Mesothelial cell of epicardium (in vitro differentiated cells): ENCODE measurements at places on chromosomes 16 and 17. TPM values are rescaled to one million over a fixed set of nuclear protein-coding genes. Genes with fewer than 3 reads are reported as not detected.

The CFAP97D1 gene
- total RNA-seq, result 0.07 TPM in 1 of 3 replicates, not detected in the others

The NPIPA8 gene
- 0.38 to 0.93 TPM (median 0.60 TPM) in 3 replicates for total RNA-seq

The SPPL2C gene
- not detected in 3 replicates for total RNA-seq

The PNMT gene
- 1.7 to 2.1 TPM (median 1.7 TPM) in 3 replicates for total RNA-seq

The ITGAX gene
- not detected in 3 replicates for total RNA-seq

The SLC35G6 gene
- total RNA-seq, result not detected in 3 replicates

- no peaks in the 10 kb centered on the region for H3K27me3 ChIP-seq
- H3K4me1 ChIP-seq, result peaks cover 14% of the 10 kb centered on the region
- DNase-seq, result no peak
- no peak overlapping the region for H3K27ac ChIP-seq
- H3K4me3 ChIP-seq, result no peak overlapping the region
Observed at GRCh38 chr17:61611323-61611722, 20.3 kb upstream of the NACA2 start.

GRCh38 chr16:1551166-1551565, 17.7 kb downstream of the TMEM204 start:
- no peak for DNase-seq
- peaks cover 23% of the 10 kb centered on the region for H3K36me3 ChIP-seq
- H3K27me3 ChIP-seq, result no peaks in the 10 kb centered on the region
- H3K4me3 ChIP-seq, result no peak overlapping the region
- H3K27ac ChIP-seq, result no peak overlapping the region
- no peaks in the 10 kb centered on the region for H3K4me1 ChIP-seq

- H3K27me3 ChIP-seq, result no peaks in the 10 kb centered on the region
- H3K4me3 ChIP-seq, result no peak overlapping the region
- H3K4me1 ChIP-seq, result peaks cover 19% of the 10 kb centered on the region
- peaks cover 2% of the 10 kb centered on the region for H3K36me3 ChIP-seq
- no peak overlapping the region for H3K27ac ChIP-seq
Observed at GRCh38 chr16:8943001-8943763, 20.5 kb downstream of the USP7 start.

GRCh38 chr17:73744411-73744810, 100.2 kb upstream of the SDK2 start:
- H3K4me1 ChIP-seq, result peaks cover 4% of the 10 kb centered on the region
- DNase-seq, result no peak
- H3K4me3 ChIP-seq, result no peak overlapping the region
- H3K27me3 ChIP-seq, result peaks cover 50% of the 10 kb centered on the region

DNA sequence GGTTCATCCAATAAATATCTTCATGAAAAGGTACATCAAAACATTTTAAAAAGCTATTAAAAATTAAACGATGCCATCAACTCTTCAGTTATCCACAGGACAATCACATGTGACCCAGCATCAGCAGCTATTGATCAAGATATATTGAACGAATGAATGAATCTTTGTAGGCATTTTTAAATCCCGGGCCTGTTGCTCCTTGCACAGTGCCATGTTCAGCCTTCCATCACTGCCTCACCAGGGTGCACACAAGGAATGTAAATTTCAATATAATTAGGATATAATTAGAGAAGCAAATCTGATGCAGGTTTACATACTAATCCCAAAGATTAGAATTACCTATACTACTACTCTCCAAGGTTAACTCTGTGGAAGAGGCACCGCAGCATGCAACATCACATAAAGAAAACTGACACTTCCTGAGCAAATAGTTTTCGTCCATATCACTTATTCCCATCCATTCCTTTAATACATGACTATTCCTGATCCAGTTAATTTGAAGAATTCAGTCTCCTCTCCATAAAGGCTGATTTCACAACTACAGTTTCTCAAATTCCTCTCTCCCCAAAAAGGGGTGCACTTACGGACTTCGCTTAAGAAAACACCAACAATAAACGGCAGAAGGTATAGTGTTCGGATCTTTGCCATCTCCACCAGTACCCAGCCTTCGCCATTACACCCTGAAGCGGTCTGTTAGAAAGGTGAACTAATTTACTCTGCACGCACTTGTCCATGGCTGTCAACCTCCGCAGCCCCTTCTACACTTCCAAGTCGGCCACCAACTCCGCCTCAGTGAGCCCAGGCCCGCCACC, 938 bp downstream of the NCOR1 start:
- no peak for DNase-seq
- peak overlapping the region; percentile 81 for H3K4me3 ChIP-seq
- H3K27me3 ChIP-seq, result no peaks in the 10 kb centered on the region
- peak overlapping the region; percentile 90 for H3K27ac ChIP-seq
- peaks cover 37% of the 10 kb centered on the region for H3K4me1 ChIP-seq

DNA sequence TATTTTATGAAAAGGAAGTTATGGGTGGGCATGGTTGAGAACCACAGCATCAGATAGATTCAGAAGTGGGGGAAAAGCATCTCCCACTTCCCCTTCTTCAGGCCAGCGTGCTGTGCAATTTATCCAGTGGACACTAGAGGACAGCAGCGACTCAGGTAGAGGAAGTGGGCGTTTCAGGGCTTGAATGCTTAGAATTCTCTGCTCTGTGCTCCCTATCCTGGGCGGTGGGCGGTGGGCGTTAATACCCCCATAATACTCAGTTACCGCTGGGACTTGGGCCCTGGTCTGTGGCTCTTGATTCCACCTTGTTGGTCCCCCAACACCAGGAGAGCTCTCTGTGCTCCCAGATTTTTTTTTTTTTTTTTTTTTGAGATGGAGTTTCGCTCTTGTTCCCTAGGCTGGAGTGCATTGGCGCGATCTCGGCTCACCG, 3.7 kb upstream of the LYZL6 start:
- DNase-seq, result peak; percentile 56
- H3K27me3 ChIP-seq, result no peaks in the 10 kb centered on the region
- H3K27ac ChIP-seq, result no peak overlapping the region
- no peaks in the 10 kb centered on the region for H3K36me3 ChIP-seq
- peaks cover 15% of the 10 kb centered on the region for H3K4me1 ChIP-seq

DNA sequence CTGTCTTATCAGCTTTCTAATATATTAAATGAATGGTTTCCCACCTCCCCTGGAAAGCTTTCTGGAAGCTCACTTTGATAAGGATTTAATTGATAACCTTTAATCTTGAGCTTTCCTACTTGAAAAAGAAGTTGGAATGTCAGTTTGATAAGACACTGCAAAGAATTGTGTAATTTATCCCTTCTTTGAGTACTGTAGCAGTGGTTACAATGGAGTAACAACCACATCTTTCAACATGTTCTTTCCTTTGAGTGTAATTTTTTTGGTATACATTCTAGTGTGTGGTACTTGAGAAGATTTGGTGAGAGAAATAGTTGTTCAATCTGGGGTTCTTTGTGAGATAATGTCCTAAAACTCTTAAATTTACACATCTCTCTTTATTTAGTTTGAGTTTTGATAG, 43.4 kb downstream of the CPD start:
- H3K36me3 ChIP-seq, result peaks cover 24% of the 10 kb centered on the region
- no peak overlapping the region for H3K27ac ChIP-seq
- no peak overlapping the region for H3K4me3 ChIP-seq
- peaks cover 12% of the 10 kb centered on the region for H3K4me1 ChIP-seq
- DNase-seq, result no peak

- H3K27ac ChIP-seq, result no peak overlapping the region
- peaks cover 11% of the 10 kb centered on the region for H3K27me3 ChIP-seq
- peaks cover 7% of the 10 kb centered on the region for H3K4me1 ChIP-seq
Observed at GRCh38 chr16:81740169-81740568, 38.9 kb upstream of the PLCG2 start.

- no peaks in the 10 kb centered on the region for H3K36me3 ChIP-seq
- DNase-seq, result no peak
- H3K27me3 ChIP-seq, result peaks cover 47% of the 10 kb centered on the region
- H3K4me1 ChIP-seq, result no peaks in the 10 kb centered on the region
Observed at GRCh38 chr16:26787924-26788323, 278.8 kb upstream of the C16orf82 start.

DNA sequence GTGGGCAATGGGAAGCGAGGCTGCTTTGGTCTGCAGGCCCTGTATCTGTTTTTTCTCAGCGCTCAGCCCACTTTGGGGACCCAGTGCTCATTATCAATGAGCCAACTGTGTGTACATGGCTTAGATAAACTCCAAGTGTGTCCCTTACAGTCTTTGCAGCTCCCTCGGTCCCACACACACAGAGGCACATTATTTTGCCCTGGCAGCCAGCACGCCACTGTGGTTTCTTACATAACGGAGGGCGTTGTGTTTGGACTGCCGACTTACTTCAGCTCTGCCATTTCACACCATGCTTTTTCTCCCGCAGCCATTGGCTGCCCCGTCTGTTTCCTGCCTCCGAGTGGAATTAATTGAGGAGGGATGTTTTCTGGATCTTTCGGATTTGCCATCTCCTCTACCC, 56.5 kb upstream of the CLEC18A start:
- H3K4me3 ChIP-seq, result no peak overlapping the region
- no peak overlapping the region for H3K27ac ChIP-seq
- H3K36me3 ChIP-seq, result peaks cover 16% of the 10 kb centered on the region
- H3K27me3 ChIP-seq, result no peaks in the 10 kb centered on the region
- peaks cover 13% of the 10 kb centered on the region for H3K4me1 ChIP-seq
- DNase-seq, result no peak

GRCh38 chr16:78599271-78599670, 499.8 kb downstream of the WWOX start:
- no peak overlapping the region for H3K27ac ChIP-seq
- no peaks in the 10 kb centered on the region for H3K36me3 ChIP-seq
- no peaks in the 10 kb centered on the region for H3K27me3 ChIP-seq

DNA sequence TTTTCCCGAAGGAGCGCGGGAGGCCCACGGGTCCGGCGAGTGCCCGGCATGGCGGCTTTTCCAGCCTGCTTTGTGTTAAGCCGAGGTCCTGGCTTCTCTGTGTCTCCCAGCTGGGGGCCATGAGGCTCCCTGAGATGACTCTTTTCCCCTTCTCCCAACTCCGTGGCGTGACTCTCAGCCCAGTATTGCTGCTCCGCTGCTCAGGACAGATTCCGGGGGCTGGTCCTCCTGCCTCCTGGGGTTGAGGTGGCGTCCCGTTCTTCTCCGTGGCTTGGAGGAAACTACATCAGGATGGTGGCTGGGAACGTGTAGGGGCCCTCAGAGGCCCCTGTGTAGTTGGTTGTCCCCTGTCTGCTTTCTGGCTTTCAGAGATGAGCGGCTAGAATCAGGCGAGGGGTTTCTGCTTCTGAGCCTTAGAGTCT, 951 bp downstream of the GPS1 start:
- H3K36me3 ChIP-seq, result peaks cover 1% of the 10 kb centered on the region
- peaks cover 13% of the 10 kb centered on the region for H3K4me1 ChIP-seq
- H3K27ac ChIP-seq, result peak overlapping the region; percentile 21
- H3K4me3 ChIP-seq, result peak overlapping the region; percentile 84
- DNase-seq, result no peak

GRCh38 chr17:48169926-48170325, 62.4 kb downstream of the SNX11 start:
- H3K27me3 ChIP-seq, result peaks cover 18% of the 10 kb centered on the region
- H3K36me3 ChIP-seq, result no peaks in the 10 kb centered on the region
- H3K4me1 ChIP-seq, result peaks cover 32% of the 10 kb centered on the region
- no peak overlapping the region for H3K4me3 ChIP-seq
- H3K27ac ChIP-seq, result no peak overlapping the region

- H3K4me1 ChIP-seq, result peaks cover 9% of the 10 kb centered on the region
- H3K4me3 ChIP-seq, result no peak overlapping the region
- no peaks in the 10 kb centered on the region for H3K36me3 ChIP-seq
- no peak for DNase-seq
- H3K27ac ChIP-seq, result no peak overlapping the region
- no peaks in the 10 kb centered on the region for H3K27me3 ChIP-seq
Observed at GRCh38 chr17:50934672-50935220, 68.6 kb upstream of the TOB1 start.

DNA sequence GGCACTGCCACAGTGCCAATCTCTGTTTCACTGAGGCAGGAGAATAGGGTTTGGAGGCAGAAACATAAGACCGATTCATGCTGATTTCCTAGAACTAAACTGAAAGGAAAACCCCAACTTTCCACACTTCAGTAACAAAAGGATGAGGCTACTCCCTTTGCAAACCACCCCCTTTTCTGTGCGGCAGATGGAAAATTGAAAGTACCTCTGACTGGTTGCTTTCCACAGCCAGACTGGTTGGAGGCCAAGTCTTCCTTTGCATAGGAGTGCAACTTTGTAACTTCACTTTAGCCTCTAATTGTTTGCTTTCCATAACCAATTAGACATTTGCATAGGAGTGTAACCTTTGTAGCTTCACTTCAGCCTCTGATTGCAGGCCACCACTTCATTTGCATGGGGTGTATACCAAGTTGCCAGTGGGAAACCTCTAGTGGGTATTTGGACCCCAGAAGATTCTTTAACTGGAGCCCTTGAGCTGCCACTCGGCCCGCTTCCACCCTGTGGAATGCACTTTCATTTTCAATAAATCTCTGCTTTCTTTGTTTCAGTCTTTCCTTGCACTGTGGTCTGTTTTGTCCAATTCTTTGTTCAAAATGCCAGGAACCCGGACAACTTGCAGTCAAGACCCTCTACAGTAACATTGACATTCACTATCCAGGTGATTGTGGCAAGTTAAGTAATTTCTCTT, 252.0 kb downstream of the UTP18 start:
- H3K4me3 ChIP-seq, result no peak overlapping the region
- no peak for DNase-seq
- H3K4me1 ChIP-seq, result no peaks in the 10 kb centered on the region
- H3K27ac ChIP-seq, result no peak overlapping the region
- peaks cover 48% of the 10 kb centered on the region for H3K27me3 ChIP-seq

DNA sequence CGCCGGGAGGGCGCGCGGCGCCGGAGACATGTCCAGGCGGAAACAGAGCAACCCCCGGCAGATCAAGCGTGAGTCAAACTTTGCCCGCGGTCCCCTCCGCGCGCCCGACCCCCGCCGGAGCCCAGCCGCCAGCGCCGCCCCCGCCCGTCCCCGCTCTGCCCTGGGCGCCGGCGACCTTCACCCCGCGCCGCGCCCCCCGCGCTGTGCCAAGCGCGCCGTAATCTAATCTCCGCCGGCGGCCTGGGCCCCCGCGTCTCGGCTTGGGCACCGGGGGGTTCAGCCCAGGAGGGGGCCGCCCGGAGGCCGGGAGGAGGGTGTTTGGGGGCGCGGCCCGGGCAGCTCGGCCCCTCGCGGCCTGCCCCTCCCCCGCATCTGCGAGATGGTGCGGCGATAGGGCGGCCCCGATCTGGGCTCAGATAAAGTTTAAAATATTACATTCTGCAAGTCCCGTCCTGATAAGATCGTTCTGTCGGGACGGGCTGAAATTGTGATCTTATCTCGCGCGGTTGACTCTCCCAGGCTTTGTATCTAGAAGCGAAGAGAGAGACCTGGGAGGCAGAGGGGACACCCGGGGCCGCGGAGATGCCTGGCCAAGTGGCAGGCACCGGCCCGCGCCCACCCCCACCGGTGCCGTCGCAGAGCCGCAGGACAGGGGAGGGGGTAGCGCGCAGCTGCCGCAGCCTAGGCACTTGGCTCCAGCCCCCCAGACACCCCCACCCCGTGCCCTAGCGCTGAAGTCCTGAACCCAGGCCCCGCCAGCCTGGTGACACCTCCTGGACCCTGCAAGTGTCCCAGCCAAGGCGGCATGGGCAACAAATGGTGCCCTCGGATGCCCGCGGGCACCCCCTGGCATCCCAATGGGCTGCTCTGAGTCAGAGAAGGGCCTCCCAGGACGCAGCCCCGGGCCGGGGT, 787 bp downstream of the ZFPM1 start:
- H3K36me3 ChIP-seq, result no peaks in the 10 kb centered on the region
- H3K27ac ChIP-seq, result peak overlapping the region; percentile 64
- H3K4me1 ChIP-seq, result peaks cover 18% of the 10 kb centered on the region
- H3K27me3 ChIP-seq, result peaks cover 4% of the 10 kb centered on the region
